ENCODE measurements at places on chromosomes 2 and 18.

DNA sequence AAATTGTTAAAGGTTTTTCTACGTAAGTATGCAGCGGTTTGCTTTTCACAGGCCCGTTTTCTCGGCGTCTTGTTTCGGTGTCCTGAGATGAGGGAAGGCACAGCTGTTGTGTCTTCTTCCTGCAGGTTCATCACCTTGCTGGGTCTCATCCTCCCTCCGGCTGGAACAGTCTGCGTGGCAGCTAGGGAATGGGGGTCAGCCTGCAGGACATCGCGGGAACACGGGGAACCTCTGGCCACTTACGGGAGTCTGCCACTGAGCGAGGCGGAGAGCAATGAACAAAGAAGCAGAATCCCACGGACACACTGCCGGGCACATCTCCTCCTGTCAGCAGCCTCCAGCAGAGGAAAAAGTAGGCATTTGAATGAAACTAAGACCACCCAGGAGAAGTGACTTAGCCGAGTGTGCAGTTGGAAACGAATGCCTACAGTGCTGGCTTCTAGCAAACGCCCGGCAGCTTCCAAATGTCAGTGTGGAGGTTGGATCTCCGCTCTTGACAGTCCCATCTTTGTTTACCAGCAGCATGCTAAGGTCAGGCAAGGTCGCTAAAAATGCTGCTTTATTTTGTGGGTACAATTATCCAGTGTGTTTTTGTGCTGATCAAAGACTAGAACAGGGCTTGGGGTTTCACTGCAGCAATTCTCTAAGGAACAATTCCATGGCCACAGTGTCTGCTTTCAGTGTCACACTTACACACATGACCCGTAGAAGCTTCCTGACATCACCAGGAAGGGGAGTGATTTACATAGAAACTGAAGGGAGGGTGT is 109.8 kb upstream of the SEC11C start:
- no peak for DNase-seq

DNA sequence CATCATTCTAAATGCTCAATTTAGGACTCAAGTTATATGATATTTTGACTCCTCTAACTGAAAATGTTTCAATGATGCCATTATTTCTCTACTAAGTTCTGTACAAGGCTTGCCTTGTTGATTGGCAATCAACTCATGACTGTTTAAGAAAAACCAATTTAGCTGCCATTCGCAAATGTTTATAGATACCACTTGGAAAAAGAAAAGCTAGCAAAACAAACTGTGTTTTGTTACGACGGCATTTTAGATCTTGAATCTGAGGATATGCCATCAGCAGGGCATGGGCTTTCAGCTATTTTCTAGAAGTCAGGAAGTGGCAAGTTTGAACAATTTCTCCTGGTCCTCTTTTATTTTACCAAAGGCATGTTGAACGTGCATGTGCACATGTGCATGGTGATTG is 65.3 kb downstream of the MREG start:
- no peak for DNase-seq

DNA sequence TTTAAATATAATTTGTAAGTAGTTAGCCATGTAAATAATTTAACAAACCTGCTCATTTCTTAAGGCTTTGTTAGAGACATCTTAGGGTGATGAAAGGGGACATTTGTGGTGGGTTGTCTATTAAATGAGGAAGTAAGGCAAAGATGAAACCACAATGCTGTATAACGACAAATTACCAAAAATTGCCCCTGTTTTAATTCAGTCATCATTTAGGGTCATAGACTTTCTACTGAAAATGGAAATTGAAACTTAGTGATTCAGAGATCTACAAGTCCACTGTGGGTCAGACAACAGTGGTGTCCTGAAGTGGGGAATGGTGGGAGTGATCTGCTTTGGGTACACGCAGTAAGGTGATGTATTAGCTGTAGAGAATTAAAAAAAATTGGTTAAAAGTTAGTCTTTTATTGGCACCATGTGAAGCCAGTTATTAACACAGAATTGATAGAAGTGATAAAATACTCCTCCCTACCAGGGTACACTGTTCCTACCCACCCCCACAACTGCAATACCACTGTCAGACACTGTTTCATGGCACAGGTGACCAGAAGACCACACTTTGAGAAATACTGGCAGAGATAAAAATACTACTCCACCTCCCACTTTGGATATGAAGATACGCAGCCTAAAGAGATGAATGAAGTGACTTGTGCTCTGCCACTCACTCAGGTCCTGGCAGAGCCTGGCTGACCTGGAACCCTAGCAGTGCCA is 13.4 kb downstream of the CERS6 start:
- DNase-seq: no peak

DNA sequence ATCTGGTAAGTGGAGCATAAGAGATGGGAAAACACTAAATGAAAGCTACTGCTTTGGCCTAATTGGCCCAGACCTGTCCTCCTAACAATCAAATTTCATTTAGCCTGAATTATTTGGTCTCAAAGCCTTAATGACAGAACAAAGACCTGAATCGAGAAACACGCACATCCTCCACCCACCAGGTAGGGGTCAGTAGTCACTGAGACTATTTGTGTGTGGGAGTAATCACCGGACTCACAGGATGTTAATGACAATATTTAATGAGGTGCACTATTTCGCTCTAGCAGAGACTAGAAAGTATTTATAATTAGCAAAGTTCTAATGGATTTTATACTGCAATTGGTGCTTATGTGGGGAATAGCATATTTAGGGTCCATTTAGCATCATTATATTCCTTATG is 68.1 kb downstream of the RBM43 start:
- DNase-seq: no peak

DNA sequence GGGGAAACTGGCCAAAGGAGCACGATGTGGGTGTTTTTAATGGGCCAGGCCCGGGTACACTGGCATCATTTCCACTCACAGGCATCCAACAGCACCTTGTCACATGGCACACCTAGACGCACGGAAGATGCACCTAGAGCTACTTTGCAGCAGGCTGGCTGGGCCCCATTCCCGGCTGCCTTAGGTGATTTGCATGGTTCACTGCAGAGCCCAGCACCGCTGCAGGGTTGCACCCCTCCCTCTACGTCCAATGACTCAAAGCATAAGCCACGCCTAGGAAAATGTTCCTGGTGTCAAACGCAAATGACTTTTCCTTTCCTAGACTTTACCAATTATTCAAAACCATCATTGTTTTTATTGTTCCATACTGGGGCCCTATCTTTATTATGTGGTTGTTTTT is 222.9 kb downstream of the EIPR1 start:
- DNase-seq: no peak

- no peak for DNase-seq
Measured at GRCh38 chr2:64622443-64623241, 31.1 kb downstream of the SERTAD2 start.

DNA sequence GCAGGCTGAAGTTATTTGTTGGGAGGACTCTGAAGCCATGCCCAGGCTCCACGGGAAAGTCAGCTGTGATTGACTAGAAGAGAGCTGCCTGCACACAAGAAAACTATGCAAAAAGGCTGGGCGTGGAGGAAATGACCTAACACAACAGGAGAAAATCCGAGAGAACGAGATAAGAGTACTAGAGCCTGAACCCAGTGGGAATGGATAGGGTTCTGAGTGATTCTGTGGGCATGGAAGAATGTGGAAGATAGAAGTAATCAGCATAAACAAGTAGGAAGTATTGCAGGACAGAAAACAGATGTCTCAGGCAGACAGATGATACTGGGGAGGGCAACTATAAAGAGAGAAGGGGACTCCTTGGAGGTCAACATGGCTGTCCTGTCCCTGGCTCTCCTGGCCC is 12.1 kb upstream of the COPS8 start:
- DNase-seq: no peak

- DNase-seq: no peak
Measured at GRCh38 chr2:28665041-28665704, 86.5 kb upstream of the PPP1CB start.

DNA sequence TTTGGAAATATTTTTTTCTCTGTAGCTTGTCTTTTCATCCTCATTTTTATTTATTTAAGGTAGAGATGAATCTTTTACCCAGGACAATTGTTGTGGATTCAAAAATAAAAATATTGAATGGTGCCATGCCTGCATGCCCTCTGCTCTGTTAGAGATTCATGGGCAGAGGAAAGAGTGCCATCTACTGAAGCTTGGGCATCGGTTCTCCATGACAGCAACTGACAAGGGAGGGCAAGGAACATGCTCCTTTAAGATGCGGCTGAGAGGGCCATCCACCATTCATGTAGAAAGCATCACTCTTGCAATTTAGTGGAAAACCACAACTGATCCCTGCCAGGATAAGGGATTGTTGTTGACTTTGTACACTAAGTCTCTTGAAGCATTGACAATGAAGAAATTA is 79.9 kb downstream of the PARD3B start:
- DNase-seq: no peak

DNA sequence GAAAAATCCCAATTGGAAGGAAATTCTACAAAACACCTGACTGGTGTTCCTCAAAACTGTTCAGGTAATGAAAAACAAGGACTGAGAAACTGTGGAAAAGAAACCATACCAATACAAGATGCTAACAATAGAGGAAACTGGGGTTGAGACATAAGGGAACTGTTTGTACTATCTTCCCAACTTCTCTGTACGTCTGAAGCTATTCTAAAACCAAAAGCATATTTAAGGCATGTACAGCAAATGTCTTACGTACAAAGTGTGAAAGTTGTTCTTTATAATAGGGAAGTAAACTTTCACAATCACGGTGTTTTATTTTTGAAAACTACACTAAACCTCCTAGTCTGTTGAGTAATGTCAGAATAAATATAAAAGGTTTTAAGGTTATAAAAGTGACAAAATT is 776.1 kb upstream of the RAB6C start:
- DNase-seq: no peak

DNA sequence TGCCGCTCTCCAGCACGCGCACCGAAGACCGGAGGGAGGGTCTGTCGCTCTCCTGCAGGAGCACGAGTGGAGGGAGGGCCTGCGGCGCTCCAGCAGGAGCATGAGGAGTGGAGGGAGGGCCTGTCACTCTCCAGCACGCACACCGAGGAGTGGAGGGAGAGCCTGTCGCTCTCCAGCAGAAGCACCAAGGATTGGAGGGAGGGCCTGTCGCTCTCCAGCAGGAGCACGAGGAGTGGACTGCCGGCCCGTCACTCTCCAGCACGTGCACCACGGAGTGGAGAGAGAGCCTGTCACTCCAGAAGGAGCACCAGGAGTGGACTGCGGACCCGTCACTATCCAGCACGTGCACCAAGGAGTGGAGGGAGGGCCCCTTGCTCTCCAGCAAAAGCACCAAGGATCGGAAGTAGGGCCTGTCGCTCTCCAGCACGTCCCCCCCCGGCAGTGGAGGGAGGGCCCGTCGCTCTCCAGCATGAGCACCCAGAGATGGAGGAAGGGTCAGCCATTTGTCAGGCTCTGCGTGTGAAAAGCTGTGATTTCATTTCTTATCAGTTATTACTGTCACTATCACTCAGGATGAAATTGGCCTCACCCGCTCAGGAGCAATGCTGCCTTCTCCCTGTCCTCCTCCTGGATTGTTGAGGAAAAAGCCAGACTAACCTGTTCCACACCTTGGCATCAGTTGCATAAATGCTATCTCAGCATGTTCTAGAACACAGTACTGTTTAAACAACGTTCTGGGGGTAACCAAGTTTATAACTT is 35.9 kb downstream of the ADI1 start:
- no peak for DNase-seq

DNA sequence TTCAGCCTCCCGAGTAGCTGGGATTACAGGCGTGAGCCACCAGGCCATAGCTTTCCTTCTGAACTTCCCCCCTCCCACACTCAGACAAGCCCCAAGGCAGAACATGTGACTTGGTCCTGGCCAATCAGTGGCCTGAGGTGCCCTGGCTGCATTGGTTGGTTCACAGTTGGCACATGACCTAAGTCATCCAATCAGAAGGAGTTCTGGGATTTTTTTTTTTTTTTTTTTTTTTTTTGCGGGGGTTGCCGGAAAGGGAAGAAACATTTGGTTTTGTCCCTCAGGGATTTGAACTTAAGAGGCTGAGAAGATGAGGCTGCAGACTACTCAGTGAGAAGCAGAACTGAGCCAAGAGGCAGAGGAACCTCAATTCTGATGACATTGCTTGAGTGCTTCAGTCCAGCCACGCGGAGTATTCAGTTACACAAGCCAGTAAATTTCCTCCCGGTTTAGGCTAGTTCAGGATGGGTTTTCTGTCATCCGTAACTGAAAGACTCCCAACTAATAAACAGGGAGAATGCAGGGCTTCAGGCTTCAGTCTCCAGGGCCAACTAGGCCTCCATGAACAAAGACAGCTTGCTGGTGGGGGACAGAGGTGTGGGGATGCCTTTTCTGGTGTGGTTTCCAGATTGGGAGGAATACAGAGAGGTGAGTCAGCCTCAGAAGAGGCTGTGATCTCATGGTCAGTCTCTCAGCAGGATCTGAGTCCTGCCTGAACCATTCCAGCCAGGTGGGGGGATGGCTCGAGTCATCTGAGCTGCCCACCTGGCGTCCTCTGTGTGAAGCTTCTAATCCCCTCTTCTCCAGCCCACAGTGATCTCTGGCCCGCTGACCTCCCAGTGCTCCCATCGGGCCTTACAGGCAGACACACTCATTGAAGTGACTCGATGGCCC is 9.2 kb downstream of the PTMA start:
- no peak for DNase-seq

GRCh38 chr18:72197591-72197990 is 346.6 kb downstream of the CBLN2 start:
- no peak for DNase-seq

DNA sequence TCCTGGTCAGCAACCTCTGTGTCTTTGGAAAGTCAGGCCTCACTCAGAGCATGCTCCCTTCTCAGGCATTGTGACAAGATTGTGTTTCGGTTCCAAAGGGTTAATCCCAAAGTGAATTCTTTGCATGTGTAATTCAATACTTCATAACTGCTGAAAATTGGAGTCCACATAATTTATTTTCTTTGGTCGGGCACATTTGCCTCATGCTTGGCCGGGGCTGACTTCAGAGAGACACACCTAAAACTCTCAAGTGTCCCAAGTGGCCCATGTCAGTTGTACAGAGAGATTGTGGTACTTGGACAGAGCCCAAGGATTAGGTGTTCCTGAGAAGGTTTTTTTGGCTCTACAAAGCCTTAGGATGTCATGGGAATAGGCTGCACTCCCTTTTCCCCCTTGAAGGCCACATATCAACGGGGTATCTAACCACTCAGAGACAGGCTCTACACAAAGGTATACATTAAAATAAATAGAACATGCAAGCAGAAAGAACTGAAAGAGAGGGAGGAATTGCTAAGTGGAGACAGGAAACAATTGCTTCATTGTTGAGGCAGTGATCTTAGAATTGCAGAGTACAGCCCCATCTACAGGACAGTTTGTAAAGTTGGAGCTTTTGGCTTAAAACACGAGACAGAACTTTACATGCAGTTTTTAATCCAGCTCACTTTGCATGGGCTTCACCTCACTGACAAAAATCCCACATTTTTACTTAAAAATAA is 1232.3 kb upstream of the ZEB2 start:
- DNase-seq: peak; percentile 41

GRCh38 chr2:54336977-54337255 is 80.9 kb upstream of the TSPYL6 start:
- DNase-seq: no peak

GRCh38 chr18:26703170-26703930 is 155.0 kb upstream of the KCTD1 start:
- DNase-seq: no peak

All from left renal pelvis (tissue), 4 donors.